ENCODE measurements at places on chromosomes 7 and 10.
A peak's percentile ranks its signal among the peaks of the same experiment; 100 is the strongest.

GRCh38 chr7:143490717-143491306 lies 13.1 kb downstream of the TAS2R41 start:
- DNase-seq = no peak

DNA sequence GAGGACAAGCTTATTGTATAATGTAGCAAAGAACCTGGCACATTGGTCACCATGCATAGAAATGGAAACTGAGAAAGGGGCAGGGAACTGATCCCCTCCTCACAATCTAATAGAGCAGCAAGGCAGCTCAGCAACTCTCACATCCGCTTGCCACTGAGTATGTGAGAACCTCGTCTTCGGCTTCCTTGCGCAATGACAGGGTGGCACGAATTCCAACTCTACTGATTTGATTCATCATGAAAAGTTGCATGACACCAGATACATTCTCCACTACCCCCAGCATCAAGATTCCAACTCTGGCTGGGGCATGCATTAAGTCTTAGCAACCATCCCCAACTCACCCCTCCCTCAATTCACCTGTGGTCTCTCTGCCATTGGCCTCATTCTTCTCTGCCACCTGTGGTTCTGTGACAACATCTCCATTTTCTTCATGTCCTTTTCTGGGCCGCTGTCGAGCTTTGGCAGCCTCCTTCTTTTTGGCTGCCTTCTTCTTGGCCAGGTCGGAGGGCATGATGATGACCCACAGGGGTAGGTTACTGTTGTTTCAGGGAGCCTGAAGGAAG lies 976 bp downstream of the ABCF2 start:
- DNase-seq = no peak

DNA sequence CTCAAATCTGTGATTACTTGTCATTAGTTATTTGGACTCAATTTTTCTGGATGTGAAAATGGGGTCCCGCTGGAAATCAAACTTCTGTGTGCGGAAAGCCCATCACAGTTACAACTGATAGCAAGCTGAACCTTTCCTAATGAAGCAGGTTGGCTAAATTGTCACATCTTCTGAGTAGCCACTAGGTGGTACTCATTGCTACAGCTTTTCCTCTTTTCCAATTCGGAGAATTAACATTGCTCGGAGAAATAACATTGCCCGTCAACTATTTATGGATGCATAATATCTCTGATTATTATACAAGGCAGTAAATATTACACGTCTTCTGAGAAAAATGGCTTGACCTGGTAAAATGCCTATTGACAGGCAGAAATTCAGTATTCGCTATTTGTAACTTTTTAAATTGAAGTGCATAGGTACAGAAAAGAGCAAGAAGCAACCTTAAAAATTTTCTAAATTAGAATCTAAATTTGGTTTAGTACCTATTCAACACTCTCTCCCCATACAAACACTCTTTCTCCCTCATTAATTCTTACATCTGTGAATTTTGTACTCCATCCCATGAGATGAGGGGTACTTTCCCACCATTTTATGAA lies 17.3 kb upstream of the BLOC1S2 start:
- no peak for DNase-seq

GRCh38 chr7:20541608-20542349 lies 73.7 kb upstream of the ABCB5 start:
- no peak for DNase-seq

DNA sequence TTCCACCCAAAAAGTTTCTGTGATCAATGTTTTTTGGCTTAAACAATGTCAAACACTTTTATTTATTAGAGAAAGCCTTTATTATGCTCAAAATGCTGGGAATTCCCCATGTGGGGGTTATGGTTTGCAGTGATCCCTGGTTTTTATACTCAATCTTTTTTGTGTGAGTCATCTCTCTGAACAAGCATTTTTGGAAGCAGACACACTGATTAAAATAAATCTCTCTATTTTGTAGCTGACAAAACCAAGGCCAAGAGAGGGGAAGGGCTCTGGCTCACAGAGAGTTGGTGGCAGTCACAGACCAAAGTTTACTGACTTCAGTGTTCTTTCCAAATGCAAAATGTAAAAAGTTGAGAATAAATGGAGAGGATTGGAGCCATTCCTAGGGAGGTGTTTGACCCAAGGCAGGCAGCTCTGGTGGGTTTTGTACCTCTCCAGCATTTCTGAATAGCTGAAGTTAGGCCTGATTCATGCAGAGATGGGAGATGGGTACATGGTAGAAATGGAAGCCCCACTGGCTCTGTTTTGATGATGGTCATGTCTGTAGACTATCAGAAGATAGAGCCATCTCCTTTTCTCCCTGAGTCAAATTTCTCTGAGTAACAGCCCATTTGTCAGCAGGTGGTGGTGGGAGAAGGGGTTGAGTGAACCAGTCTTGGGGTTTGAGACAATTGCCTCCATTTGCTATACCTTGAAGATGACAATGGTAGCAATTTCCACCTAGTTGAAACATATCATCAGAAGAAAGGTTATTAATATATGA lies 45.4 kb upstream of the NAMPT start:
- DNase-seq = no peak

DNA sequence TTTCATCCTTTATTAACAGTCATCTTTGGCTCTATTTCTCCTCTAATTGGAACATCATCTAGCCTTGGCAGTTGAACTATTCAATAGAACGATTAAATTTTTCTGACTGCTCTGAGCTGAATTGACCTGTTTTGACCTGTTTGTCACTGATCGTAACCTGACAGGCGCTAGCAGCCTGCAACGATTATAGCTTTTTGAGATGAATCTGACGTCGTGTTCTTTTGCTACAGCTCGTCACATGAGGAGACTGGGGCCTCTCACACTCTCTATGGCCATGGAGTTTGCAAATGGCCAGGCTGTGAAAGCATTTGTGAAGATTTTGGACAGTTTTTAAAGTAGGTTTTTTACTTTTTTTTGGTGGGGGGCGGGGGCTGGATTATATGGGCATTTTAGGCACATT lies 229.8 kb downstream of the FOXP2 start:
- DNase-seq = no peak

DNA sequence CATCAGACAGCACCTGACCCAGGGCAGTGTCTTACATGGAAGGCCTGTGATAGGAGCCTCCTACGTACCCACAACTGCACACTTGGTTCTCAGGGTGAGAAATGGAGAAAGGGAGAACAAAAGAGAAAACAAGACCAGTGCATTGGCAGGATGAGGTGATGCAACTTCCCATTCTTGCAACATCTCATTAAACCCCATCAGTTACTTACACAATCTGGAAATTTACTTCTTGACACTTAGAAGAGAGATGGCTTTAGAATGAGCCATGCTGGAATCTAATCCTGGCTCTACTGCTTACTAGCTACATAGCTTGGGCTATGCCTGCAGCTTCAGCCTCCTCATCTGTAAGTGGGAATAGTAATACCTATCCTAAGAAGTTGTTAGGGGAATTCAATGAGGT lies 391.7 kb downstream of the KCNMA1 start:
- no peak for DNase-seq

GRCh38 chr10:60086421-60086820 lies 180.1 kb upstream of the CCDC6 start:
- no peak for DNase-seq

DNA sequence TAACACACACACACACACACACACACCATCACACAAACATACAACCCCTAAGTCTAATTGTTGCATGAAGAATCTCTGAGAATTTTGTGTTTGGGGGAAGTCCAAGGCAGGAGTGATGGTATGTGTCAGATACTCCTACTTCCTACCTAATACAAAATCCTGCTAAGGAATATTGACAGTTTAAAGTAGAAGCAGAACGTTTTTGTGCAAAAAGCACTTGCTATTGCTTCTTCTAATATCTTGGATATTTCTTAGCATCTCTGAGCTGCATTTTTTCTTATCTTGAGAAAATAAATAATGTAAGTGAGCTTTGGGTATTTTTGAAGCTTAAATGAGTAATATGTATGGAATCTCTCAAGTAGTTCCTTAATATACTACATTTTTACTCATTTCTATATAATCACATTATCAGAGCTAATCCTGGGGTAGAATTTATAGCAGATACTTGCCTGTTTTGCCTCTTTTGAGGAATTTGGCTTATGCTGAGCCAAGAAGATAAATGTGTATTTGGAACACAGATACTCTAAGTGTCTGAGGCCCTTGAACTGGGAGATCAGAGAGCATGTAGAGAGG lies 212.3 kb downstream of the DKK1 start:
- DNase-seq = no peak

GRCh38 chr7:46885167-46885566 lies 696.7 kb downstream of the TNS3 start:
- DNase-seq = no peak

DNA sequence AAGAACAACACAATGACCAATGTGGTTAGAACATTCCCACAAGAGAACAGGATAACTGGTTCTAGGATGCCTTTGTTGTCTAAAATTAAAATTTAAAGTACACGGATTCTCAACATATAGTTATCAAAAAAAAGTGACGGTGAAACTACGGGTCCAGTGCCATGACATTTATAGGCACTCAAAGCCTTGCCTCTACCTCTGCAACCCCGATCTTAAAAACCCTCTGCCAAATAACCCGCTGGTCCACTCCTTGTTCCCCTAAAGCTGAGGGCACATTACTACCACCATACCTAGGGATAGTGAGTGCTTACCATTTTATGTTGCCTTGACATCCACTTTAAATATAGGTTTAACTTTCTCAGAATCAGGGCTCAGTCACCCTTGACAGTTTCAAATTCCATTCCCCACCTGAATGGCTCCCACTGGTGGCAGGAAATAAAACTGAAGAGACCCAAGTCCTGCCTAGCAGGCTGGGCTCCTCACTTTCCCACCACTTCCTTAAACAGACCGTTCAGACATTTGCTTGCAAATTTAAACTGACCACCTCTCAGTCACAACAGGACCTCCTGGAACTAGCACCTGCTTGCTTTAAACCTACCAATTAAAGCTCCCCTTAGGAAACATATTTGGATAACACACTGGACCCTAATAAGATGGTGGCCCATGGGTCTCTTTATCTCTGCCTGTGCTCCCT lies 169.9 kb upstream of the ASAH2 start:
- DNase-seq = peak; percentile 34

GRCh38 chr10:102419269-102420180 lies 940 bp upstream of the PSD start:
- DNase-seq = peak; percentile 66

GRCh38 chr10:28266449-28267224 lies 36.2 kb downstream of the MPP7 start:
- no peak for DNase-seq

DNA sequence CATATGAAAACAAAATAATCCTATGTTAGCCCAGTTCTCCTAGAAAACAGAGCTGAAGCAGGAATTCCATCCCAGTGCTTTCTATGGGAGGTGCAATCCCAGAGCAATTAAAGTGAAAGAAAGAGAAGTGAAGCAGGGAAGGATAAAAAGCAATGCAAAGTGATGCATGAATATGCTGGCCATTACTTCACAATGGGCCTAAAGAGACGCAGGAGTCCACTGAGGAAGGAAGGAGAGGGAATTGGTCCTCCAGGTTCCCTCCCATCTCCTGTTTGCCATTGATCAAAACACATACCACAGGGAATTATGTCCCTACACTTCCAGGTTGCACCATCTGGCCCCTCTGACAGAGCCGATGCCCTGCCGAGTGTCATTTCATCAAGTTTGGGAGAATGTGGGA lies 392.2 kb upstream of the NFE2L3 start:
- DNase-seq = no peak

- no peak for DNase-seq
These were observed 368.5 kb upstream of the MYO3A start for GRCh38 chr10:25565570-25565969.

DNA sequence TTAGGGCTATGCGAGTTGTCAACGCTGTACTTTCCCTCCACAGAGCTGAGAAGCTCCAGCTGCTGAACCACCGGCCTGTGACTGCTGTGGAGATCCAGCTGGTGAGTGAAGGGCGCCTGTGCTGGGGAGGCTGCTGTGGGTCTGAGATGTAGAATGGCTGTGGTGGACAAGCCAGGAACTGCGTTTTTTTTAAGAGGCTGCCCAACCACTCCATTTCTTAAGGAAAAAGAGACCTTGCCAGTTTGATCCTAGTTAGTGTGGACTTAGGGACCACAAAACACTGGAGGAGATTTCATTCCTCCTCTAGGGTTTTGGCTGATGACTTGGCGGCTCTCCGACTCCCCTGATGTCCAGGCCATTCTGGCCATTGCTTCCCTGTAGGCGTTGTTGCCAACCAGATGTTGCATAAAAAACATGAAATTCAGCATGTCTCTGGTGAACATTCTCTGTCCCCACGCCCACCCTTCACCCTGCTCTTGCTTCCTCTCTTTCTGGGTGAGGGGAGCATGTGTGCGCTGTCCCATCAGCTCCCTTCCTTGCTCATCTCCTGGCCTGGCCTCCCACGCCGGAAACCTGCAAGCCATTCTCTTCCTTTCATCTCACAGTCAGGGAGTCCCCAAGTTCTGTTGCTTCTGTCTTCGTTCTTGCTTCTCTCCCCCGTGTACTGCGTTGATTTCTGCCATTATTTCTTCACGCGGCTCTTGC lies 30.9 kb downstream of the CRCP start:
- peak; percentile 32 for DNase-seq

GRCh38 chr10:126052171-126052570 lies 155.8 kb downstream of the FANK1 start:
- DNase-seq = no peak

- DNase-seq = peak; percentile 72
These were observed 67.6 kb downstream of the TMEM130 start for GRCh38 chr7:98802088-98802780.

GRCh38 chr10:24000271-24000813 lies 208.6 kb upstream of the KIAA1217 start:
- DNase-seq = no peak

GRCh38 chr7:130841416-130841815 lies 107.4 kb upstream of the KLF14 start:
- no peak for DNase-seq

GRCh38 chr7:12646139-12646538 lies 41.3 kb upstream of the ARL4A start:
- no peak for DNase-seq

DNA sequence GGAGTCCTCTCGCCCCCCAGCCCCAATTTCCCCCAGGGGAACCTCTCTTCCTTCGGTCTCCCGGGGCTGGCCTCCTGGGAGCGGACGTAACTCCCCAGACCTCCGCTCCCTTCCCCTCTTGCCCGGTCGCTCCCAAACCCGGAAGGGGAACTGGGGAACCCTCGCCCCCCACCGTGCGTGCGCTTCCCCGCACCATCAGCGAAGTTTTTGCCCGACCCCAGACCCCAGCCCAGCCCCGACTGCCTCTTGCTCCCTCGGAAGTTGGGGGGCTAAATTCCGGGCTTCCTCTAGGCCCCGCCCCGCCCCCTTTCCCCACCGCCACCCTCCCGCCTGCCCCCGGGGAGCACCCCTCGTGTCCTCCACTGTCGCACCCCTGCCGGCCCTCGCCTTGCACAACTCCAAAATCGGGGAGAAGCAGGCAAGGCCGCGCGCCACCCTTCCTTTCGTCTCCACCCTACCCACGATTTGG lies 436 bp downstream of the GNB2 start:
- no peak for DNase-seq

DNA sequence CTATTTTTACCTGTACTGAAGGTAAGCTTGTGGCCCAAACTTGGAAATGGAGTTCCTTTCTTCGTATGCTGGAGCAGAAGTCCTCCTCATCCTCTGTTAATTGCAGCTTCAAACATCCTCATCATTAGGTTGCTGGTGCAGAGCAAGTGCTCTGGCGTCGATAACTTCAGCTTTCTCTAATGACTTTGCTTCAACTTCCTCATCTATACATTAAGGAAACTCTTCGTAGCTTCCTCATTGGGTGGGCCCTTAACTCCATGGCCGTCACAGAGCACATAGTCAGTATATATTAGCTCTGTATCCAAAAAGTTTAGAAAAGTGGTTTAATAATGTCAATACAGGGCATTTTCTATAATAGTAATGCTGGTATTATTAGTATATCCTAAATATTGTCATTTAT lies 447.7 kb downstream of the SUGCT start:
- no peak for DNase-seq
